ENCODE measurements at places on chromosomes 7 and 10. TPM values are rescaled to one million over a fixed set of nuclear protein-coding genes. Genes with fewer than 3 reads are reported as not detected.

- no peak for DNase-seq
These were observed 171.5 kb downstream of the CYP26A1 start for GRCh38 chr10:93245147-93245546.

The LRRC18 gene
- total RNA-seq, result not detected

DNA sequence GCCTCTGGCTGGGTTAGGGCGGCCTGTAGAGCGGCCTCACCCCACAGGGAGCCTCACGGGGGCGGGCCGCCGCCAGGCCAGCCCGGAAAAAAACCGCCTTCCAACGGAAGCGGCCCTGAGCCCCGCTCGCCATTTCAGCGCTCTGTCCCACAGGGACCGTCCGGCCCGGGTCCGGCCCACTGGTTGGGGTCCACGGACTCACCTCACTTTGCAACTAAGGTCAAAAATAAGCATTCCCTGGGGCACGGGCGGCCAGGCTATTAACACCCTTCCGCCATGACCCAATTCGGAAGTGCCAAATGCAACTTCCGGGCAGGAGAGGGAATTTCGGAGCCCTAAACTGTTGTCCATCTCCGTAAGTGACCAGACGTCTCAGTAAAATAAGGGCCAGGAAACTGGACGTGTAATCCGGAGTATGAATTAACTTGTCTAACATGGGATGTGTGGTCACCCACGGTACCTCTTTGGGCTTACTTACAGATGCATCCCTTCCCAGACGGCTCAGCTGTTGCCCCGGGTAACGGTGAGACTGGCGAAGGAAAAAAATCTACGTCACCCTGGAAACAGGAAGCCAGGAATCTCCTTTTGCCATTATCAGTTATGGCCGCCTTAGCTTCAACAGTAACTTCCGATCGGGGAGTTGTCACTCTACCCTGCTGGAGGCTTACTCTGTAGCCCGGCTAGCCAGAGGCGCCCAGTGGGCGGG is at the start of gene BBIP1:
TSS of gene BBIP1 (minus strand) at position 538 of the 706 bp plus-strand sequence. CDS start 1,023 bp downstream, outside the sequence.
- no peak for DNase-seq

GRCh38 chr7:73738220-73738611 is 386 bp downstream of the ABHD11 start:
- peak; percentile 73 for DNase-seq

The FAM237B gene
- not detected for total RNA-seq

DNA sequence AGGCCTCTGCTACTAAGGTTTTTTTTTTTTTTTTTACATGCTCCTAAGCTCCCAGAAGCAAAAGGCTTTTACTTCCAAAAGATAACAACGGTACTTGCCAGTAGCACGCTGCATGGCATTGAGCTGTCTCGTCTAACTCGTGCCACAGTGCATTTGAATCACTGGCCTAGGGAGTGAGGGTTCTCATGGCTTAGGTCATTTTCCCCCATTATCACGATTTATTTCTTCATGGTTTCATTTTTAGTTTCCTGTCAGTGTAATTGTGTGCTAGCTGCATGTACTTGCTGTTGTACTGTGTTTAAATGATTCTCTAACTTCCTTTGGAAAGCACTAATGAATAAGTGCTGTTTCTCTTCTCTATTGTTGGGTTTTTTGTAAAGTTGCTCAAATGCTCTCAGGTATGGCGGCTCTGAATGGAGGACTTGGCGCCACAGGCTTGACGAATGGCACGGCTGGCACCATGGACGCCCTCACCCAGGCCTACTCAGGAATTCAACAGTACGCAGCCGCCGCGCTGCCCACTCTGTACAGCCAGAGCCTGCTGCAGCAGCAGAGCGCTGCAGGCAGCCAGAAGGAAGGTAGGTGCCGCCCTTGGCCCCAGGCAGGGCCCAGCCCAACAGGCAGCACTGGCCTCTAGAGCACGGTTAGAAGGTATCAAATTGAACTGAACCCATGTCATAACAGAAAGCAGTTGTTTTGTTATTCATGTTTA is 290.5 kb downstream of the USP6NL start:
- DNase-seq, result no peak

- no peak for DNase-seq
These were observed 19.2 kb downstream of the DUSP5 start for GRCh38 chr10:110516815-110517492.

The TMEM225B gene
- 2.3 TPM for total RNA-seq

GRCh38 chr7:28592861-28593260 is 180.5 kb downstream of the CREB5 start:
- DNase-seq, result no peak

GRCh38 chr7:26964156-26964808 is 99.9 kb upstream of the SKAP2 start:
- DNase-seq, result no peak

DNA sequence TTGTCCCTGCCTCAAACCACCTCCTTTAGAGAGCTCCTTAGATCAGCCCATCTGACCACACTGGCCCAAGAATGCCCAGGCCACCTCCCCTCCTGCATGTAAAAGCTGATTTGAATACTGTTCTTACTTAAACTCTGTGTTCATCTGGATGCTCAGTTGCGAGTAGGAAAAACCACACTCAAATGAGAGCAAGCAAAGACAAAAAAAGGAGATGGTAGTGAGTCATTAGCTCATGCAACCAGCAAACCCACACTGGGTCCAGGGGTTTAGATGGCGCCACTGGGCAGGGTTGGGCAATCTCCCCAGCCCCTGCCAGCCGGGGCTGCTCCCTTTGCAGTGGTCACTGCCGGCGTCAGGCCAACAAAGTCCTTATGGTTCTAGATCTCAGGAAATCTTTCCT is 32.7 kb downstream of the TSPAN15 start:
- DNase-seq, result no peak

DNA sequence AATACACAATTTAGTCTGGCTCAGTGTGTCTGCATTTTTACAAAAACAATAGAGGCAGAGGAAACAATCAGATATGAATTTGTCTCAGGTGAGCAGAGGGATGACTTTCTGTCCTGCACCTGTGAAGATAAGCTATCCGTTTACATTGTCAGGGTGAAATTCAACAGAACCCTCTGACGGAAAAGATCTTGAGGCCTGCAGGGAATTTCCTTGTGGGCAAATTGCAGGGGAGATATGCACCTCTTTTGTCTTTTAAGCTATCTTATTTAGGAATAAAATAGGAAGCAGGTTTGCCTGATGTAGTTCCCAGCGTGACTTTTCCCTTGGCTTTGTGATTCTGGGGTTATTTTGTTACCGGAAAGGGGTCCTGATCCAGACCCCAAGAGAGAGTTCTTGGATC is 325.1 kb downstream of the GALNT17 start:
- no peak for DNase-seq

GRCh38 chr10:33483124-33483815 is 148.8 kb upstream of the NRP1 start:
- DNase-seq, result no peak

- no peak for DNase-seq
These were observed 3.3 kb downstream of the FRMPD2 start for GRCh38 chr10:48271047-48271730.

- no peak for DNase-seq
These were observed 19.6 kb upstream of the ELFN1 start for GRCh38 chr7:1650363-1651030.

GRCh38 chr10:83991986-83992753 is 147.1 kb upstream of the GHITM start:
- DNase-seq, result peak; percentile 43

GRCh38 chr10:20765066-20765465 is 132.0 kb downstream of the NEBL start:
- DNase-seq, result no peak

- DNase-seq, result no peak
These were observed 27.8 kb downstream of the ZNF33A start for GRCh38 chr10:38038107-38038931.

GRCh38 chr10:3727268-3727667 is 57.7 kb downstream of the KLF6 start:
- no peak for DNase-seq

- no peak for DNase-seq
These were observed 116.4 kb upstream of the NOBOX start for GRCh38 chr7:144519925-144520324.

- DNase-seq, result no peak
These were observed 242.8 kb downstream of the GLI3 start for GRCh38 chr7:41994036-41994745.

The FFAR4 gene
- total RNA-seq, result not detected

DNA sequence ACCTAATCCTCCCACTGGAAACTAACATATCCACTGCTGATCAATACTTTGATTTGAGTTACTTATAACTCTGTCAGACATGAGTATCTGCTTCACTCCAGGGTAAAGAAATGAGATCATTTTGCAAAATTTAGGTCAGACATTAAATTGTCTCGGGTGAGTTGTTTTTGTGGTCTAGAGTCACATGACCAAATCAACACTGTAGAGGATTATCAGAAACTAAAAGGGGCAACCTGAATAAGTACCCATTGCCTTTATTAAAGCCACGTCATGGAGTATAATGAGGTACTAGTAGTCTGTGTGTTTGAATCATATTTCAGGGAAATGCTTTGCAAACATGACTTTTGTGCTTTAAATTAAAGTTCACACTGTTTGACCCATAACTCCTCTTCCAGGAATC is 107.7 kb upstream of the ADO start:
- DNase-seq, result no peak

The RAMP3 gene
- not detected for total RNA-seq

The ABCB1 gene
- total RNA-seq, result 15.1 TPM

GRCh38 chr10:98636921-98637329 is 190.2 kb upstream of the HPS1 start:
- DNase-seq, result no peak

- no peak for DNase-seq
These were observed 158.8 kb downstream of the WDR37 start for GRCh38 chr10:1214882-1215540.

DNA sequence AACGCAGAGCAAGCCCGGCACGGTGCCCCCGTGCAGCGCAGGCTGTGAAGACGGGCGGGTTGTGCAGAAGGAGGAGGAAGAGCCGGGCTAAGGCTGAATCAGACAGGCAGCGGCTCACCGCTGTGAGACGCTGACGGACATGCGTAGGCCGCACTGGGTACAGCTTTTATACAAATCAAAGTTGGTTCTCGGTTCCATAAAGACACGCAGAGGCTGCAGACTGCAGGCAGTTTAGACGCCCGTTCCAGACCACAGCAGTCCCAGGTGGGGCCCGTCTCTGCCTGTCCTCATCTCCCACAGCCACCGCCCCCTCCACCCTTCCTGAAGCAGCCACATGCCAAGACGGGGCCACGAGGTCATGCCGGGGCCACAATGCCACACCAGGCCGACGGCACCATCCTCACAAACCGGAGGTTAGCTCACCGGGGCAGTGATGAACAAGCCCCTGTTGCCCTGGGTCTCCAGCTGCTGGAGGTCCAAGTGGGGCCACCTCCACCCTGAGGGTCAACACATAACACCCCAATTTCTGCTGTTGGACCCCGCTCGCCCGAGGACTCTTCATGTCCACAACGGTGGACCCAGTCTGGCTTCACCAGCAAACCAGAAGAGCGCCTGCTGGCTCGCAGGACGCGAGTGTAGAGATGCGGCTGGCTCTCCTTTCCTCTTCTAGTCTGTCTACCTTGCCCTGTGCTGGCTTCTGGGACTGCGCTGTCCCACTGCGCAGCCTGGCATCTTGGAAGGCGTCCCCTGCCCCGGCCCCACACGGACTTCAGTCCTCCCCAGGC is 227.2 kb downstream of the ELFN1 start:
- DNase-seq, result no peak

The VWC2 gene
- total RNA-seq, result not detected

The LAMB1 gene
- total RNA-seq, result not detected

GRCh38 chr7:132161976-132162375 is 414.3 kb downstream of the PLXNA4 start:
- DNase-seq, result no peak

DNA sequence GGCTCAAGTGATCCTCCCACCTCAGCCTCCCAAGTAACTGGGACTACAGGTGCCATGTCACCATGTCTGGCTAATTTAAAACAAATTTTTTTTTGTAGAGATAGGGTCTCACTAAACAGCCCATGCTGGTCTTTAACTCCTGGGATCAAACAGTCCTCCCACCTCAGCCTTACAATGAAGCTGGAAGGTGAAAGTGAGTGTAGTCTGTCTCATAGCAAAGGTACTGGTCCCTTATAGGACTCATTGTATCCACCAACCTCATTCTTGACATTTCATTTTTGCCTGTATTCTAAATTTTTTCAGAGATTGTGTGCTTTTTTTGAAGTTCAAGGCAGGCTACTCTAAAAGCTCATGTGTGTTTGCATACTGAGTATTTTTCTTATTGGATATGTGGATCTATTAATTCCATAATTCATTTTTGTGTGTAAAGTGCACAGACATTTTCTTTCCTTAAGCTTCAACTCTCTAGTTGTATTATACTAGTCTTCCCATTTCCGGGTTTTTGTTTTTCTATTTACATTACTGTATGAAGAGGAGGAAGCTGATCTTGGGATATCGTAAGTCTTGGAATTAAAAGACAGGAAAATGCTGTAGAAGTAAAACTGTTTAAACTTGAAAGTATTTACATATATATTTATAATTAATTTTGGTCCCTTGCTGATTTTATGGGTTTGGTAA is 13.3 kb downstream of the KMT2E start:
- DNase-seq, result no peak

DNA sequence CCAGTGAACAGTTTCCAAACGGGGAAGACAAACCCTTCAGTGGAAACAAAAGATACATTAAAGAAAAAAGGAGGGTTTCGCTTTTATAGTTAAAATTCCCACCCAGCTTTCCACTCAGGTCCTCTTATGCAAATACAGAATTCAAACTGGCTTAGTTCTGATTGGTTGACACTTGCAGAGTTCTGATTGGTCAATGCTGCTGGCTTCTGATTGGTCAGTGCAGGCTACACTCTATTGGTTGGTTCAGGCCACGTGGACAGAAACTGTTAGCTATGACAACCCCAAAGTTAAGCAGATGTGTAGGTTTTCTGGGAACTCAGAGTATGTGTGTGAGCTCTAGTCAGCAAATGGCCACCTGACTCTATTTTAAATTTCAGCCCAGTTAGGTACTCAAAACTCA is 80.0 kb downstream of the FBXL13 start:
- no peak for DNase-seq

The CALCR gene
- total RNA-seq, result not detected

The PNLIPRP3 gene
- not detected for total RNA-seq

DNA sequence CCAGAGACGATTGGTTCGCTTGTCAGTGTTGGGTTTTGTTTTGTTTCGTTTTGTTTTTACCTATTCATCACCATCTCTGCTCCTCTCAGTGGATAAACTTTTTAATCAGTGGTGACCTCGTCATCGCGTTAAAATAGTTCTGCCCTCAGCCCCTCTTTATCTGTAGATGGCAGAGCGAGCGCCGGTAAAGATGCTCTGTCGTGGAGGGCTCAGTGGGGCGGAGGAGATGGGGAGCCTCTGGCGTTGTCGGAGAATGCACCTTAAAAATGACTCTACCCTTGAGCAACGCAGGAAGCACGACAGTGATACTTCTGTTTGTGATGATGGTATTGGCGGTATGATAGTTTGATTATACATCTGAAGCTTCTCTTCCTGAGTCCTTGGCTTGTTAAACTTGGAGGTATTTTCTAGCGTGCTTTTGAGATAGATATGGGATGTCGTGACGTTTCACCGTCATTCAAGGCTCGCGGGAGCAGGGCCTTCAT is 554 bp downstream of the CSGALNACT2 start:
- peak; percentile 82 for DNase-seq
